ENCODE measurements at places on chromosomes 11 and 22.

GRCh38 chr11:67410369-67410831, 5.1 kb upstream of the CARNS1 start:
- no peak for DNase-seq

DNA sequence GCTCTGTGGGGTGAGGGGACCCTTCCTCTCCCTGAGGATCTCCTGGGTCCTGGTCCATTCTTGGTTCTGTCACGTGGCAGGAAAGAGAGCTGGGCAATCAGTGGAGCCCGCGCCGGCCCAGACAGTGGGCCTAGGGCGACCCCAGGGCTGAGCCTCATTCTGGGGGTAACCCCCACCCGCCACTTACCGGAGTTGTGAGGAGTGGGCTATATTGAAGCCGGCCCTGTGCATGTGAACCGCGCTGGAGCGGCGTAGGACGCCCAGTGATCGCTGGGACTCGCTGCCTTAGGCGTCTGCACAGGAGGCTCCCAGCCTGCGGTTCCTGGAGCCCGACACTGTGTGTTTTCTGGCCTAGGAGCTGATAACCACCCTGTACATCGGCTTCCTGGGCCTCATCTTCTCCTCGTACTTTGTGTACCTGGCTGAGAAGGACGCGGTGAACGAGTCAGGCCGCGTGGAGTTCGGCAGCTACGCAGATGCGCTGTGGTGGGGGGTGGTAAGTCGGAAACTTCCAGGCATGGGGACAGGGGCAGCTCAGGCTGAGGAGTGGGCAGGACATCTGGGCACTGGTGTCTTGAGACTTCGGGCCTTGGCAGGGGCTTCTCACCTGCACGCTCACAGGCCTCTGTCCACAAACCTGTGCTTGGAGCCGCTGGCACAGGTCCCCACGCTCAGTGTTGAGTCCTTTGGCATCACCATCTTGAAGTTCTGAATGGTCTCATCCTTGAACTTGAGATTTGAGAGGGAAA, 127.1 kb downstream of the KCNQ1OT1 start:
- DNase-seq = no peak

DNA sequence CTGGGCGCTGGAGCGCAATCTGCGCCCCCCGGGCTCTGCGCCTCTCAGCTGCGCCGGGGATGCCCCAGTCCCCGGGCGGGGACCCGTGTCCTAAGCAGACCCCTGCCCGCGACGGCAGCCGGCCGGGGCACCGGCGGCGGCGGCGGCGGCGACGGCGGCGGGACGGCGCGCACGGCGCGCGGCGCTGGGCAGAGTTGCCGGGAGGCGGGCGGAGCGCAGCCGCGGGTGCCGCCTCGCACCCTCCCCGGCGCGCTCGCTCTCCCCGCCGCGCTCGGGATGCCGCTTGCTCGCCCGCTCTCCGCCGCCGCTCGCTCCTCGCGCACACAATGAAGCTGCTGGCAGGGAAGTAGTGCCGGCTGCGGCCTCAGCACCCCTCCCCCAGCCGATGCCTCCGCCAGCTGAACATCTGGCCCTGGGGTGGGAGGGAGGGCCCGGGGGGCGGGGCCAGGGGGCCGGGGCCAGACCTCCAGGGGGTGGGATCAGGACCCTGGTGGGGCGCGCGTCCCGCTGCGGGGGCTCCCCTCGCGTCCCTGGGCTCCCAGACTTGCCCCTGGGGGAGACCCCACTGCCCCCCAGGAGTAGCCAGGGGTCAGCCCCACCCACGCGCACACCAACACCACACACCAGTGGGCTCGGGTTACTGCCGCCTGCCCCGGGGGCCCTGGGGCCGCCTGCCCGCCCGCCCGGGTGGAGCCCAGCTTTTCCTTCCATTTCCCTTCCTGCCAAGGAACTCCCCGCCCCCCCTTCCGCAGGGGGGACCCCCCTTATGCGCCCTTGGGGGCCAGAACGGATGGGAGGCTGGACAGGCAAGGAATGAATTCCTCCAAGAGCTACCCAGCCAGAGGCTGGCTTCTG, at the start of gene RCOR2:
Gene RCOR2 (minus strand): TSS at position 328 of the 855 bp plus-strand sequence. CDS start 708 bp downstream, outside the sequence.
- no peak for DNase-seq

DNA sequence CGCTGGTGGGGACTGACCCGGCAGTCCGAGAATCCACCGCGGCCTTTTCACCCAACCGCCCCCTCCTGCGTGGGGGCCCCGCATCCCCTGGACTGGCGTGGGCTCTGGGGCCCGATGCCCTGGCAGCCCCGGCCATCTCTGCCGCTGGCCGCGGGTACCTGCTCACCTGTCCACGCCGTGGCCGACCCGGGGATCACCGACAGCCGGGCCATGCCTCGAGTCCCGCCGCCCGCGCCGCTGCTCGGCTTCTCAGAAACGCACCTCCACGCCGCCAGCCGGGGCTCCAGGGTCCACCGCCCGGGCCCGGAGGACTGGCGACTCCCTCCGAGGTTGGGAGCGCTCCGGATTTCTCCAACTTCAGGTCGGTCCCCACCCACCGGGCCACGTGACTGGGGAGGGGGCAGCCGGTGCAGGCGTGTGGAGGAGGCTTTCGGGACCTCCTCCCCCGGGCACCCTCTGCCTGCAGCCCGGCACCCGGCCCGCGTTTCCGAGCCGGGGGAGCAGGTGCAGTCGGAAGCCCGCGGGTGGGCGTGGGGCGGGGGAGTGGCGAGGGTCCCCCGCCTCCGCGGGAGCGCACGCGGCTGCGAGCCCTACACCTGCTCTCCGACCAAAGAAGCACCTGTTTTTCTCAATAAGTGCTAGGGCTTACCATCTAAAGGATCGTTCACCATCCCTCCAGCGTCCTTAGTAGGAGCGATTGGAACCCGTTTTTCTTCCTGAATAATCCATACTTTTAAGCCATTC, 554 bp upstream of the NRIP3 start:
- no peak for DNase-seq

GRCh38 chr22:44591146-44591790, 93.2 kb upstream of the RTL6 start:
- no peak for DNase-seq

DNA sequence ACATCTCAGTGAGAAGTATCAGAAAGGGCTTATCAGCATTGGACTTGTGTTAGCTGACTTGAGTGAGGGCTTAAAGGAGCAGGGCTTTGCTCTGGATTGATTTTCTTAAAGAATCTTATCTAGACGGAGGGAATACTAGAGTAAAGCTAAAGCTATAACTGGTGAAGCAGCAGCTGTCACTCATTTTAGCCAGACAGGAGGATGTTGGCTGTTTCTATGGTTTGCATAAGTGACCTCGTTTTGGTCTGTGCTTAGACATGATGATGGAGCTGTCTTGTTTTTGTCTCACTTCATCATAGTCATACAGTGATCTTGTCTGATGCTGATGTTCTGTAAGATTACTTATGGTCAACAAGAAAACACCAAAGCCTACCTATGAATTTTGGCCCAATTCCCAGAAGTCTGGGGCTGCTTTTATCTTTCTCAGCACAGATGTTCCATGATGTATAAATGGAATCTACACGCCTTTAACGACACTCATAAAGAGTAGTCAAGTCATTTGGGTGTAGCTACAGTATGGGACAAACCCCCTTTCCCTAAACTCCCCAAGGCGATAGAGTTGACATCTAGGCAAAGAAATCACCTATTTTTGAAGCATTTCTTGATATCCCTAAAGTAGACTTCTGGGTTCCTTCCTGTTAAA, 77.5 kb upstream of the UCP3 start:
- no peak for DNase-seq

DNA sequence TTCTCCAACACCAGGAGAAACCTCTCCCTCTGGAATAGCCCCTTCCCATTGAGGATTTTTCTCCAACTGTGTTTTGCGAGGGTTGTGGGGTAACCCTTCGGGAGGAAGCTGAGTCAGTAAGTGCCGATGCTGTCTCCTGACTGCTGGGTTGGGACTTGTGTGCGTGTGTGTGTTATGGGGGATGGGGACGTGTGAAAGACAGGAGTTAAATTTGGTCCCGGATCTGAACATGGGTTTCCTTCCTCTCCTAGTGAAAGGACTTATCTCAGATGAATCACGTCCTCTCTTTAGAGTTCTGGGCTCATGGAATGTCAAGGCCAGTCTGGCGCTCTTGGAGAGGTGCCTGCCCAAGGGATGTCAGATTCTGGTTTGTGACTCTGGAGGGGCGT, 33.3 kb downstream of the KIAA1671 start:
- DNase-seq = no peak

DNA sequence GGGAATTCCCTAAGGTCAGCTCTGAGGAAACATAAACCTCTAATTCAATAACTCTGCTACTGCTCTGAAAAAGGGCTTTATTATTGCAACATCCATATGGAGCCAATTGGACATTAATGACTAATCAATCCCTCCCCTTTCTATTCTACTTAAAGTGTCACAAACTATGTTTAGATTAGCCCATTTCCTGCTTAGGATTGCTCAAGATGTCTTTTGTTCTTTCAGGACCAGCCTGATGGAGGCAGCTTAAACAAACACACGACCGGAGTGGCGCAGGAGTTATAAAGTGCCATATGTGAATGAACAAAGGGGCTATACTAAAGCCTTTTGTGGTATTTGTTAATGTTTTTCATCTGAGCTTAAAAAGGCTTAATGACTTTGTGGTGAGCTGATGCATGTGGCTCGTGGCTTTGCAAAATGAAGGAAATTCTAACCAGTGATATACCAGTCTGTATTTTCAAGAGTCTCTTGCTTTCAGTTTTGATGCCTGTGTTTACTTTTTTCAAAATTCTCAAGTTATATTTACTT, 354.4 kb downstream of the SOX6 start:
- no peak for DNase-seq

DNA sequence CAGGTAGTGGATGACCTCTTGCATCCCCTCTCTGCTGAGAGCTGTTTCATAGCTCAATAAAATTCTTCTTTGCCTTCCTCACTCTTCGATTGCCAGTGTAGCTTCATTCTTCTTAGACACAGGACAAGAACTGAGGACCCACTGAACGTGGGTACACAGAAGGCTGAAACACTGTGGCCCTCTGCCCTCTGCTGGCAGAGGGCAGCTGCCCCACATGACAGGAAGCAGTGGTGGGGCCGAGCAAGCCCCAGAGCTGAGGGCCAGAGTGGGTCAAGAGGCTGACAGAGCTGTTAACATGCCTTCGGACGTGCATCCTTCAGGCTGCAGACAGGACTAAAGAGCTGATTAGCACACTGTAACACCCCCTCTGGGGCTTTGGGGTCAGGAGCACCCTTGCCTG, 15.6 kb downstream of the SMC1B start:
- no peak for DNase-seq

GRCh38 chr22:21736948-21737347, 1.4 kb upstream of the YPEL1 start:
- DNase-seq = no peak

DNA sequence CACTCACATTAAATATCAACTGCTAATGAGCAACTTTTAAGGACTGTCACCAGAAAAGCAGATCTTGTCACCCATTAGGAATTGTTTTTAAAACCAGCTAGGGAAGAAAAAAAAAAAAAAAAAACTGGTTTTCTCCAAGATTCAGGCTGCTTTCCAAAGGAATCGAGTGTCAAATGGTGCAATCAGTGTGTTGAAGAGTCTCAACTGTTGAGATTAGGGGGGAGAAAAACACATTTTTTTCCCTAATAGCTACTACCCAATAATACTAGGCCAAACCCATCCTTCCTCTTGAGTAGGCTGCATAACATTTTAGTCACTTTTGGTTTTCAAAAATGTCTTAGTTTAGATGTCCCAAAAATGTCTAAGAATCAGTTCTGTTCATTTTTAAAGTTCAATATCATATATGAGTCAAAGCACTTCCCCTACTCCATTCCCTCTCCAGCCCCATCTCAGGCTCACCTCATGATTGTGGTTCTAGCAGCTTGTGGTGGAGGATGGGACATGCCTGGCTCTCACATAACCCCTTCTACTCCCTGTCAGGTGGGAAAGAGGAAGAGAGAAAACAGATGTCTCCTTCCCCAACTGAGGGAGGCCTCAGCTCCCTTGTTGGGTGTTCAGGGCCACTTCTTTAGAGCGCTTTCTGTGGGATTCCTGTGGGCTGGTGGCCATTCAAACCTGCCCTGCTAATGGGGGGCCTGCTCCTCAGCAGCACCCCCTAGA, 193.6 kb downstream of the CWF19L2 start:
- DNase-seq = no peak

DNA sequence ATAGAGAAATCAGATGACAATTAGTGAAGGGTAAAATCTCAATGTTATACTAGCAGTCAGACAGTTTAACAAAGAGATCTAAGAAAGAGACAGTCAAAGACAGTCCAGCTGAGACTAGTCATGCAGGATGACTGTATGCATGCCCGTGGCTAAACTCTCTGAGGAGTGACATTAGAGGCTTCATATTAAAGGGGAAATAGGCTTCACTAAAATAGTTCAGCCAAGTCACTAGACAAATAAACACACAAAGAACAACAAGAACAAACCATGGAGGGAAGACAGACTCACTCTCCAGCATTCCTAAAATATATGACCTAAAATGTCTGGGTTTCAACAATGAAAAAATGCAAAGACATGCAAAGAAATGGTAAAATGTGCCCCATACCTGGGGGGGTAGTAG, 18.6 kb upstream of the APLNR start:
- DNase-seq = no peak

- no peak for DNase-seq
These were observed 70.4 kb upstream of the MTMR2 start for GRCh38 chr11:95994329-95994728.

DNA sequence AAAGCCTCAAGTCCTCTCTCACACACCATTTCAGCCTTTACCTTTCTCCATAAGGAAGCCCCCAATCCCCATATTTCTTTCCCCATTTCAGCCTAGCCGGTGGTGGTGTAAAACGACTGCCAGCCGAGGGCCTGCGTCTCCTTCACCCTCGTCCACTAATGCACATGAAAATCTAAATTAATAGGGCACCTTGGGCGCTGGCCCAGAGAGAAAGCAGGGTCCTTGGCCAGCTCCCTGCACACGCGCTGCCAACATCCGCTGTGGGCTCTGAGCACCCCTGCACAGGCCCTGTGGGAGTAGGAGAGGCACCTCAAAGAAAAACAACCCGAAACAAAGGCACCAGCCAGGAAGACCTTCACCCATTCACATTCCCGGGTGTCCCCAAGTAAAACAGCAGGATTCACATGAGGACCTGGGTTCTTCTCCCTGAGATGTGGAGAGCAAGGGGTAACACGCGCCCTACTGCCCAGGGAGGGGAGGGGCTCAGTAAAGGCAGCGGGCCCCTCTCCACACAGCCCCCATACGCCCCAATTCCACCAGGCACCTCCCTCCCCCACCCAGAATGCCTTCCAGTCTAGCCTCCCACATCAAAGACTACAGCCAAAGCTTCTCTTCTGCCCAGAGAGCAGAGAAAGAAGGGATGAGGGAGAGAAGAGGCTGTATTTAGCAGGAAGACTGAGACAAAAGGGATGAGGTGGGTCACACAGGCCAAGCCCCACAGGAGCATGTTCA, 79.0 kb downstream of the MICAL3 start:
- no peak for DNase-seq
